Astrocyte (in vitro differentiated cells and primary cell): ENCODE measurements at places on chromosomes 1 and 21.

- no peak overlapping the region for H3K4me3 ChIP-seq
- peaks cover 7% of the 10 kb centered on the region for H3K4me1 ChIP-seq
- no peak for DNase-seq
- no peaks in the 10 kb centered on the region for H3K36me3 ChIP-seq
- H3K27me3 ChIP-seq = peaks cover 11% of the 10 kb centered on the region
Observed at GRCh38 chr1:244074559-244075171, 23.6 kb downstream of the ZBTB18 start.

DNA sequence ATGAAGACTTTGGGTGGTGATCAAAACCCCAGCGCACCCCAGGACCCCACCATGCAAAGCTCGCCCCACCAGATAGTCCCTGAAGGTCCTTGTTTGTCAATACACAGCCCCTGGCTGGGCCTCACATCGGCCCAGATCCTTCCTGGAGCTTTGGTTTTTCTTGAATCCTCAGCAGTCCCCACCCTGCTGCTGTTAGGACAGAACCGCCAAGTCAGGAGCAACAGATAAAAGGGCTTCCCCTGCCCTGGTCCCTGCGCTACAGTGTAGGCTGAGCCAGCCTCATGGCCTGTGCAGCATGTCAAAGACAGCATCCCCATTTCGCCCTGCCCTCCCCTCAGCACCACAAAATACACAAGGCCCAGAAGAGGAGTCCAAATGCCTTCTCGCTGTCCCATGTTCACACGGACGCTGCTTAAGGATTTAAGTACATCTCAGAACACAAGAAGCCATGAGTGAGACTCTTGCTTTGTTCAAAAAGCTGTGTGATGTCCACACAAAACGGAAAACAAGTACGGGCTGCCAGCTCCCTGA lies 65.7 kb downstream of the PSMG1 start:
- H3K4me3 ChIP-seq = no peak overlapping the region
- peaks cover 25% of the 10 kb centered on the region for H3K4me1 ChIP-seq
- no peak overlapping the region for H3K27ac ChIP-seq
- H3K27me3 ChIP-seq = no peaks in the 10 kb centered on the region
- no peaks in the 10 kb centered on the region for H3K36me3 ChIP-seq

GRCh38 chr1:56190806-56191365 lies 388.5 kb downstream of the PLPP3 start:
- H3K4me1 ChIP-seq = no peaks in the 10 kb centered on the region
- H3K27me3 ChIP-seq = no peaks in the 10 kb centered on the region

- H3K27ac ChIP-seq = no peak overlapping the region
- no peak for DNase-seq
- no peak overlapping the region for H3K4me3 ChIP-seq
- H3K27me3 ChIP-seq = no peaks in the 10 kb centered on the region
- peaks cover 42% of the 10 kb centered on the region for H3K36me3 ChIP-seq
- H3K4me1 ChIP-seq = no peaks in the 10 kb centered on the region
Observed at GRCh38 chr1:77926561-77927357, 38.3 kb downstream of the NEXN start.

DNA sequence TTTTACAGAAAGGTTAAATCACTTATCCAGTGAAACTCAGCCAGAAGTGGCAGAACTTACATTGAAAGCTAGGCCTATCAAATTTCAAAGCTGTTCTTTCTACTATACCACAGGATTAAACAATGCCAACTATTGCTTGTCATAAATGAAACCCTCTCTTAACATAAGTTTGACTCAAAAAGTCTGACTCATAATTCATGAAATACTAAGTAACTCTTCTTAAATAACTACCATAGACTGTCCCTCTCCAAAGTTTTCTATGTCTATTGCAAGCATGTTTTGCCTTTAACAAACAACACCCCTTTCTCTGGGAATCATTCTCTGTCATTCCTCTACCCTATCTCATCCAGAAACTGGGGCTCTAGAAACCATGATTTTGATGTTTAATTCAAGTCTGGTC lies 109.5 kb upstream of the UBE2U start:
- no peaks in the 10 kb centered on the region for H3K27me3 ChIP-seq
- H3K4me1 ChIP-seq = no peaks in the 10 kb centered on the region
- H3K4me3 ChIP-seq = no peak overlapping the region
- H3K27ac ChIP-seq = no peak overlapping the region
- no peaks in the 10 kb centered on the region for H3K36me3 ChIP-seq
- DNase-seq = peak; percentile 47

- no peaks in the 10 kb centered on the region for H3K4me1 ChIP-seq
- H3K4me3 ChIP-seq = no peak overlapping the region
- H3K27me3 ChIP-seq = no peaks in the 10 kb centered on the region
Observed at GRCh38 chr1:114609026-114609425, 27.6 kb upstream of the BCAS2 start.

DNA sequence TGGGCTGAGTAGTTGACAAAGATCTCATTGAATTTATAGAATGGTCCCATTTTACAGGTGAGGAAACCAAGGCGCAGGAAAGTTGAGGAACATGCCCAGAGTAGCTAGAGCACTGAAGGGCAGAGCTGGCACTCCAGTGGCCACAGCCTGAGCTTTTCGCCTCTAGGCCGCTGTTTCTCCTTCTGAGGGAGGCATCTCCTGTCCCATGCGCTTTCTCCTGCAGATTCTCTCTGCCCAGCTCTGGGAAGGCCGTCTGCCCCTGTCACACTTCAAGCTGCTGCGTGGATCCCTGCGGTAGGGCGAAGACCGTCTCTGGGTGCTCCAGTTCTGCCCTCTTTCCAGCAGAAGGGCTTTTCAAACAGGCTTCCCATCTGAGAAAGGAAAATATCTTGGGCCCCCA lies 159.9 kb downstream of the ACTL8 start:
- H3K27me3 ChIP-seq = peaks cover 12% of the 10 kb centered on the region
- no peaks in the 10 kb centered on the region for H3K4me1 ChIP-seq
- no peak for DNase-seq

DNA sequence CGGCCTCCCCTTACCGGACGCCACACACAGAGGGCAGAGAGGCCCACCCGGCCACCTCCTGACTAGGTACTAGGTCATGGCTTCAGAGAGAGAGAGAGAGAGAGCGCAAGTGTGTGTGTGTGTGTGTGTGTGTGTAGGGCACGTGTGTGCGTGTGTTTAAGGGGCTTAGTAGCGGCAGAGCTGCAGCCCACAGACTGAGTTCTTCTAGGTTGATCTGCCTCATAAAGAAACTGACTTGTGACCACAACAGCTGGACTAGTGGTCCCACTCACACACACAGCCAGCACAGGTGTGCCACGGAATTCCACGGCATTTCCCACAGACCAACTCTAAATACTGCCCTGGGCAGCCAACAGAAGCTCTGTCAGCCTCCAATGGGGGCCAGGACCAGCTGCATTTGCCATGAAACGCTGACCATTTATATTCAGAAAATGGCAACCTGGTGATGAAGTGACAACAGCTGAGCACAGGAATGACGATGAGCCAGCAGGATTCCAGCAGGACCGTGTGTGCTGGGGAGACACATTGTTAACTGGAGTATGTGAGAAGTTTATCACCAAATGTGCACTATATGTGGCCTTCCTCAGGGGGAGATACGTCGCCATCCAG lies 38.8 kb upstream of the GPR153 start:
- no peak overlapping the region for H3K27ac ChIP-seq
- no peaks in the 10 kb centered on the region for H3K36me3 ChIP-seq
- DNase-seq = no peak
- H3K4me1 ChIP-seq = peaks cover 24% of the 10 kb centered on the region

DNA sequence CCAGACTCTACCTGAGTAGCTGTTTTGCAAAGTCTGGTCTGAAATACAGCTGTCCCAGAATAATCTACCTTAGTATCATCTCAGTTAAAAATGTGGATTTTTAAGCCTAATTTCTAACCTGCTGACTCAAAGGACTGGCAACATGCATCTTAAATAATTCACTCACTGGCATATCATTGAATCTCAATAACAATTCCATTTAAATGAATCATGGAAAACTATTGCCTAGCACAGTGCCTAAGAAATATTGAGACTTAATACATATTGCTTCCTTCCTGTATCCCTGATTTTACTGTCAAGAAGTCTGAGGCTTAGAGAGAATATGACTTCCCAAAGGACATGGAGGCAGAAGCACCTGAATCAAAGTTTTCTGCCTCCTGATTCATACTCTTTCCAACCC lies 3.1 kb downstream of the CCDC190 start:
- peak overlapping the region; percentile 92 for H3K27ac ChIP-seq
- H3K27me3 ChIP-seq = no peaks in the 10 kb centered on the region
- H3K4me3 ChIP-seq = no peak overlapping the region
- peaks cover 47% of the 10 kb centered on the region for H3K4me1 ChIP-seq
- no peaks in the 10 kb centered on the region for H3K36me3 ChIP-seq

GRCh38 chr1:66374561-66375111 lies 159.3 kb upstream of the SGIP1 start:
- H3K27ac ChIP-seq = no peak overlapping the region
- H3K4me1 ChIP-seq = peaks cover 28% of the 10 kb centered on the region
- H3K36me3 ChIP-seq = no peaks in the 10 kb centered on the region

DNA sequence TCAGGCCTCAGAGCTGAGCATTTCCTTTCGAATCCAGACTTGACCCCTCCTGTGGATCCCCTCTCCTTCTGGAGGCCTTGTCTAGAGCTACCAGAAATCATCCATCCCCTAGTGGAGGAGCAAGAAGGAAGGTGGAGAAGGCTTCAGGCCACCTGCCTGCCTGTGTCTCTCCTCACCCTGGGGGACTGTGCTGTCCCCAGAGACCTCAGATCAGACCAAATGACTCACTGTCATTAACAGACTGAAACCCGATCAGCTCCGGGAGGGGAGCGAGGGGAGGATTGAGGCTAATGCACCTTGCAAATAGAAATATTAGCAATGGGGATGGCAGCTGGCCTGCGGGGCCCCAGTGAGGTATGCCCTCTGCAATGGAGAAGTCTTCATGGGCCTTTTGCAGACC lies 2.1 kb downstream of the MYBPH start:
- no peaks in the 10 kb centered on the region for H3K27me3 ChIP-seq
- H3K4me1 ChIP-seq = peaks cover 14% of the 10 kb centered on the region
- H3K27ac ChIP-seq = no peak overlapping the region
- H3K36me3 ChIP-seq = no peaks in the 10 kb centered on the region
- no peak overlapping the region for H3K4me3 ChIP-seq
